ENCODE measurements at places on chromosomes 12 and 14. TPM values are rescaled to one million over a fixed set of nuclear protein-coding genes. Genes with fewer than 3 reads are reported as not detected.
A peak's percentile ranks its signal among the peaks of the same experiment; 100 is the strongest.

DNA sequence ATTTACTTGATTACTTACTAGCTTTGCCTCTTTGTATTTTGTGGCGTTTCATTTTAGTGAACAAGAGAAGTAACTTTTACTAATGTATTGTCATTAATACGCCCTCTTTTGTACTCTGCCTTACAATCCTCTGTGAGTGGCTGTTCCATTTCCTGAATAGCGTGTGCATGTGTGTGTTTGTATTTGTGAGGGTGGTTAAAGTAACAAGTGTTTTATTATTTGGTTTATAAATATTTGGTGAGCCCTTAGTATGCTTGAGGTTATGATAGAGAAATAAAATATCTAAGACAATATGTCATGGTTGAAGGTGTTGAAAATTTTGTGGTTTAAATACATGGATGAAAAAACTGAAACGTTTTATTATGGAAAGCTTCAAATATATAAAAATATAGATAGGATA is 71.7 kb upstream of the REP15 start:
- H3K27me3 ChIP-seq = no peaks in the 10 kb centered on the region
- H3K4me3 ChIP-seq = no peak overlapping the region
- H3K4me1 ChIP-seq = peaks cover 3% of the 10 kb centered on the region
- no peaks in the 10 kb centered on the region for H3K36me3 ChIP-seq

DNA sequence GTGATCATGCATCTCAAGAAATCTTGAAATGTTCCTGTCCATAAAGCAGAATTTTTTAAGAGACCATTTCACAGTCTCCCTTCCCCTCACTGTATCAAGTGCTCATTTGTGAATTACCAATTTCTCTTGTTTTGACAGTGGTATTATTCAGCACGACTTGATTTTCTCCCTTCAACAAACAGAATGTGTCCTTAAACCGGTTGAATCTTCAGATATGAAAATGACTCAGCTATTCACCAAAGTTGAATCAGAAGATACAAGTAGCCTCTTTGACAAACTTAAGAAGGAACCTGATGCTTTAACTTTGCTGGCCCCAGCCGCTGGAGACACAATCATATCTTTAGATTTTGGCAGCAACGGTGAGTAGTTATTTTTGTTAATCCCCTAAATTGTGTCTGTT is 25.5 kb upstream of the SNAPC1 start:
- H3K27me3 ChIP-seq = no peaks in the 10 kb centered on the region
- H3K27ac ChIP-seq = no peak overlapping the region
- peaks cover 67% of the 10 kb centered on the region for H3K36me3 ChIP-seq
- H3K4me1 ChIP-seq = no peaks in the 10 kb centered on the region
- no peak overlapping the region for H3K4me3 ChIP-seq

DNA sequence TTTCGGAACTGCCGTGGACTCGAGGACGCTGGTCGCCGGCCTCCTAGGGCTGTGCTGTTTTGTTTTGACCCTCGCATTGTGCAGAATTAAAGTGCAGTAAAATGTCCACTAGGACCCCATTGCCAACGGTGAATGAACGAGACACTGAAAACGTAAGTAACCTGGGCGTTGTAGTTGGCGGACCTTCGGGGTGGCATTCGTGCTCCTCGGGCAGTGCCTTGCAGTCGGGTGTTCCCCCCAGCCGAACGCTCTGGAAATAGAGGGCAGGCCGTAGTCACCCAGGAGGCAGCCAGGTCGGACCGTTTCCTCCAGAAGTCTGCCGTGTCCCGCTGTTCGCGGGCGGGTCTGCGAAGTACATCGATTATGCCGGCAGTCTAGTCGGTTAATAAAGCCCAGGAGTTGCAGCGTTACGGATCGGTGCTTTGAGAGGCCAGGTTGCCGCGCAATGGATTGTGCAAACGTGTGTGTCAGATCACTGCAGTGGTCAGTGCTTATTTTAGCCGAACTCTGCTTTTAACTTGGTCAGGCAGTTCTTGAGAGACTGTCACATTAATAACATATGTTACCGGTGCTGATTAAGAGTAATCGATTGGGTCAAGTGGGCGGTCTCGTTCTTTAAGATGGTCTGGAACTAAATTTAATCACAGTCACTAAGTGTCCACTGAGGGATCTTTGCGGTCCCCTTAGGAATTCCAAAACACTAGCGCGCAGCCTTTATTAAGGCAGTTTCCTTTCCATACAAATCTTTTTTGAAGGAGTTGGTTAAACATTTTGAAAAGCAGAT is 906 bp downstream of the MARK3 start:
- H3K4me3 ChIP-seq = peak overlapping the region; percentile 65
- H3K27me3 ChIP-seq = no peaks in the 10 kb centered on the region
- DNase-seq = peak; percentile 68
- H3K27ac ChIP-seq = peak overlapping the region; percentile 99

DNA sequence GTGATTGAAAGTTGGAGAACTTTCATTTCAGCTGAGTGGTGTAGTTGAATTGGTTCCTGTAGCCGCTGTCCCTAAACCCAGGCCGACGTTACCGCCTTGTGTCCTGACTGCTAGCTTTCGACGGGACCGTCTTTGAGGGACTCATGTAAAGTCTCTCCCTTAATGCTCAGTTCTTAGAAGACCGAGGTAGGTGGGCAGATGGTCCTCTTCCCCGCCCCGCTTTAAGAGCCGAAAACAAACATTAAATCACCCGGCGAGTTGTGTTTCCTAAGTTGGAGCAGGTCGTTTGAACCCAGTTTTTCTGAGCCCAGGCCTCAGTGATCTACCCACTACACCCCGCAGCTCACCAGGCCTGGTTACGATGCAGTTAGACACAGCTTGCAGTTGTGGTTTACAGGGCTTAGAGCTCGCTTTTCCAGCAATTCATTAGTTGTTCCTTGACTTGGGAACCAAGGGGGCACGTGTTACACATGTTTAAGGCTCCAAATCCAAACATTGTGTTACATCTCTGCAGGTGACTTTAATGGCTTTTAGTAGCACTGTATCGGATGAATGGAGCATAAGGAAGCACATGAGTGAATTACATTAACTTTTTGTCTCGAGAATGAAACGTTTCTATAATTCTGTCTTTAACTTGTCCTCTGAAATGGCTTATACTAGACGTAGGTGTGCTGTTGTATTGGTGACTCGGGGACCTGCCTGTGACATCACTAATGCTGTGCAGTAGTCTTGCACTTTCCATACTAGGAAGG is 790 bp downstream of the NEDD1 start:
- peak; percentile 49 for DNase-seq
- peak overlapping the region; percentile 84 for H3K4me3 ChIP-seq
- H3K4me1 ChIP-seq = peaks cover 7% of the 10 kb centered on the region
- no peaks in the 10 kb centered on the region for H3K27me3 ChIP-seq

DNA sequence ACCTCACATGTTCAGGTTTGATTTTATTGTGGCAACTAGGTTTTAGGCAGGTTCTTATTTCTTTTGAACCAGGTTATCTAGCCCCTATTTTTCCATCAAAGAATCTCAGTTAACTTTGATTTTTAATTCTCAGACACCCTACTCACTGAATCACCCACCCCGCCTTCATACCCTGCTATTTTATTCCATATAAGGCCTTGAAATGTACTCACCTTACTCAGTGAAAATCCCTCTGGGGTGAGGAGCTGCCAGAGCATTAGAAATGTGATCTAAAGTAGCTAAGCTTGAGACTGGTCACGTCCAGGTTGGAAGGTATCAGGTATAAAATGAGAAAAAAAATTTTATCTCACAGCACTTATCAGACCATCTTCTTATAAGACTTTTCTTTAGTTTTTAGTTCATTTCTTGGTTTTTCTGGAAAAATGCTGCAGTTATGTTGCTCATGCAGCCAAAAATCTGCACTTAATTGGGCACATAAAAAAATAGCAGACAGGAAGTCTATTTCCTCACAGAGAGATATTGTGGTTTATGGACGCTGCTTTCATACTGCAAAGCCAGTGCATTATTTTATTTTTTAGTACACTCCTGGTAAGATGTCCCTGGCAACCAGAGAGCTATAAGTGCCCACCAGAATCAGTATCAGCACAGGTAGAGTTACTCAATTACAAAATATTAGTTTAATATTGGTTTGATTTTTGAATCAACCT is 101.5 kb upstream of the CCDC91 start:
- no peaks in the 10 kb centered on the region for H3K4me1 ChIP-seq
- H3K27ac ChIP-seq = no peak overlapping the region
- no peak overlapping the region for H3K4me3 ChIP-seq

DNA sequence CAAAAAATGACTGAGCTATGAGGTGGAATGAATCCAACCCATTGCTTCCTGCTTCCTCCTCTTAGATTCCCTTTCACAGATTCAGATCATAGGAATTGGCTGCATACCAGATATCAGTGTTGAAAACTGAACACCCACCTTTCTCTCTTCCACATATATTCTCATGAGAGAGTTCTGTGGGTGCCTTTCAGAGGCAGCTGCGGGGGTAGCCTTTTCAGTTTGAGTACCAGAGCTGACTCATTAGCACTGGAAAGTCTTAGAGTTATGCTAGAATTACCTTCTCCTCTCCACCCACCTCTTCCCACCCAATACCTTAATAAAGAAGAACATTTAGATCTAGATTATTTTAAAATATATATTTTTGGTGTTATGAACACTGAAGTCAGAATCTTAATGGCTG is 495.4 kb upstream of the SEL1L start:
- no peaks in the 10 kb centered on the region for H3K4me1 ChIP-seq
- no peak overlapping the region for H3K27ac ChIP-seq
- H3K36me3 ChIP-seq = no peaks in the 10 kb centered on the region
- no peaks in the 10 kb centered on the region for H3K27me3 ChIP-seq
- H3K4me3 ChIP-seq = no peak overlapping the region

- H3K36me3 ChIP-seq = peaks cover 2% of the 10 kb centered on the region
- H3K4me3 ChIP-seq = no peak overlapping the region
- H3K27me3 ChIP-seq = no peaks in the 10 kb centered on the region
- no peak for DNase-seq
- no peaks in the 10 kb centered on the region for H3K4me1 ChIP-seq
- H3K27ac ChIP-seq = no peak overlapping the region
These were observed 18.1 kb downstream of the ASPG start for GRCh38 chr14:104103446-104104075.

- no peak overlapping the region for H3K27ac ChIP-seq
- peaks cover 2% of the 10 kb centered on the region for H3K4me1 ChIP-seq
- no peak overlapping the region for H3K4me3 ChIP-seq
- no peak for DNase-seq
These were observed 7.4 kb downstream of the NKX2-1 start for GRCh38 chr14:36512585-36513003.

DNA sequence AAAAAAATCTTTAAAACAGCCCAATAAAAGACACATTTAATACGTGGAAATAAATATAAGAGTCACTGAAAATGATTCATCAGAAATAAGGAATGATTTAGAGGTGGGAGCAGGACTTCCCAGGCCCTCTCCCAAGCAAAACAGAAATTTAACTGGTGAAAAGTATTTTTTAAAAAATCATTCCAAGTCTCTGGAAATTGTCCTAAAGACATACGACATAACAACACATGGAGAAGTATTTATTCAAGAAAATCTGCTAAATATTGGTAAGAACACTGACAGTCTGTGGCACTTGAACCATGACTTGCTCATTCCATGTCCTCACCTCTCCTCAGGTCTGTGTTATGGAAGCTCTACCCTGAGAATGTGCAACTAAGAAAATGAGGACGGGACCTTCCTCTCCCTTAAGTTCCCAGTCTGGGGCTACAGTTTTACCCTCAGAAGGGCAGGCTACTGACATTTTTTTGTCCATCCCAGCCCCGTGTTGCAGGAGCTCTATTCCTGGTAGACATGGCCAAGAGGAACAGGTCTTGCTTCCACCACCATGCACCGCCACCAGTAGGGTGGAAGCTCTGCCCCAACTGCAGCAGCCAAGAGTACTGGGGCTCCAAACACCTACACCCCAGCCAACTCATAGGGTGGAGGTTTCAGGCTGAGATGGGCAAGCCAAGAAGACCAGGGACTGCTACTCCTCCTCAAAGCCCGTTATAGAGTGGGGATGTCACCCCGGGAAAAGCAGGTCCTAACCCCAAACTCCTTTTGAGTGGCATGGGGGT is 193.0 kb downstream of the CRADD start:
- DNase-seq = no peak
- H3K4me1 ChIP-seq = no peaks in the 10 kb centered on the region
- H3K27me3 ChIP-seq = no peaks in the 10 kb centered on the region
- H3K27ac ChIP-seq = no peak overlapping the region
- H3K36me3 ChIP-seq = peaks cover 2% of the 10 kb centered on the region

DNA sequence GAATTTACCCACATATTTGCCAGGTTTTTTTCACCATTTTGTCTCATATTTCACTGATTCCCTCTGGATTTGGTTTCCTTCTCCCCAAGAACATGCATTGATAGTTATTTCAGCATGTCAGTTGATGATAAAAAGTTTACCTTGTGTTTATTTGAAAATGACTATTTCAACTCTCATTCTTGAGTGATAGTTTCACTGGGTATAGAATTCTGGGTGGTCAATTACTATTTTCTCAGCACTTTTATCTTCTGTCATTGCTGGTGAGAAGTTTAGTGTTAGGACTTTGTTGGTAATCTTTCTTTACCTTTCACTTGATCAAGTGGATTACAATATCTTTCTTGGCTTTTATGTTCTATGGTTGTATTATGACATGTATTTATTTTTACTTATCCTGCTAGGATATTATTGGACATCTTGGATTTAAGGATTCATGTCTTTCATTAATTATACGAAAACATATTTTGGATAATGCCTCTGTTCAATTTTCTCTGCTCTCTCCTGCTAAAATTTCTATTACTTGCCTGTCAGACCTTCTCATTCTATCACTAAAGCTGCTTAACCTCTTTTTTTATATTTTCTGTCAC is 338.6 kb downstream of the MED13L start:
- H3K4me3 ChIP-seq = no peak overlapping the region
- no peak overlapping the region for H3K27ac ChIP-seq
- H3K27me3 ChIP-seq = no peaks in the 10 kb centered on the region
- DNase-seq = no peak

- peak overlapping the region; percentile 4 for H3K4me3 ChIP-seq
- DNase-seq = no peak
- no peaks in the 10 kb centered on the region for H3K27me3 ChIP-seq
- H3K36me3 ChIP-seq = no peaks in the 10 kb centered on the region
These were observed 78.4 kb upstream of the RAP1B start for GRCh38 chr12:68532204-68532886.

DNA sequence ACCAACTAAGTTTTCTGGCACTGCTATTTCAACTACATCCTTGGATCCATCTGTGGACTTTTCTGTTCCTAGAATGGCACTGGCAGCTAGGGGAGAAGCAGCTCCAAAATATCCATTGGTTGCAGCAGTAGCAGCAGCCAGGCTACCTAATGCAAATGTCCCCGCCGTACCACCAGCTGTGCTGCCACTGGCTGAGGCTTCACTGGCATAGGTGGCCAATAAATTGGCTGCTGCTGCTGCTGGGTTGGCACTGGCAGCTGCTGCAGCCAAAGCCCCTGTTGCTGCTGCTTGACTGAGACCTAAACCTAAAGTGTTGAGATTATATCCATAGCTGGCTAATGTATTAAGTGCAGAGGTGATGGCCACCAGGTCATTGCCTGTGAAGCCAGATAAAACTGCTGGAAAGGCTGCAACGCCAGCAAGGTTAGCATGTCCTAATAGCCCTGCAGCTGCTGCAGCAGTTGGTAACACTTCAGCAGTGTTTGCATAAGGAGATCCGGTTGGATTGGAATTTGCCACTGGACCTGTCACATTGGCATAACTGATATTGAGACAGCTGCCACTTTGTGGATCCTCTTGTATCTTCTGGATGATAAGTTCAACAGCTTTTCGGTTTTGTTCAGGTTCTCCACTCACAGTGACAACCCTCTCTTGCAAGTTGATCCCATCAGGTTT is 149.5 kb downstream of the NOVA1 start:
- H3K4me1 ChIP-seq = no peaks in the 10 kb centered on the region
- no peaks in the 10 kb centered on the region for H3K27me3 ChIP-seq
- no peak overlapping the region for H3K27ac ChIP-seq
- H3K36me3 ChIP-seq = no peaks in the 10 kb centered on the region
- no peak for DNase-seq

The MTA1 gene
- total RNA-seq = 27.9 TPM

The ATXN7L3B gene
- total RNA-seq = 19.4 TPM

The AQP6 gene
- total RNA-seq = not detected

The GPR65 gene
- 2.3 TPM for total RNA-seq

The KLHL33 gene
- 0.17 TPM for total RNA-seq

The SLC38A4 gene
- 389 TPM for total RNA-seq

All from liver (tissue), 10 donors.